ENCODE measurements at places on chromosomes 6 and 20.

DNA sequence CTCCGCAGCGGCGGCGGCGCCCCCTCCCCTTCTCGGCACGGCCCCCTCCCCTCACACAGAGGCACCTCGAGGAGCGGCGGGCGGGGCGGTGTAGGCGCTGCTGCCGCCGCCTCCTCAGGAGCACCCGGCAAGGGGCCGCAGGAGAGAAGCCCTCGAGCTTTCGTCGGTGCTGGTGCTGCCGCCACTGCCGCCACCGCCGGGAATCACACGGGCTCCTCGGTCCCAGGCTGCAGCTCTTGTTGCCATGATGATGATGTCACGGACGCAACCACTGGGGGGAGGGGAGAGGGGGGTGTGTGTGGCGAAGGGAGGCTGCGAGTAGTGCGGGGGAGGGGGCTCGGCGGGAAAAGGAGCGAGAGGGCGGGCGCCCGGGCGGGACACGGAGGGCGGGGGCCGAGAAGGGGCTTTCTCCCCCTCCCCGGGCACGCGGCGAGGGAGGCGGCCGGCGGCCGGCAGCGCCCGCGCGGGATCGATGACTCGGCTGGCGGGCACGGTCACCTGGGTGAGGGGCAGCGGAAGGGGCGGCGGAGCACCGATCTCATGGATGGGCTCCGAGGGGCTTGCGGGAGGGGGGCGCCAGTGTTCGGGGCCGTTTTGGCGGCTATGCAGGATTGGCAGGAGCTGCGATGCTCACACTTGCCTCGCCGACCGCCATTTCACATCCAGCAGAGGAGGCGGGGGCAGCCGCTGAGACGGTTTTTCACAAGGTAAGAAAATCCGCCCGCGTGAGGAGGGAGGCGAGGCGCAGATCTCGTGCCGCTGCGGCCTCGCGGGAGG lies at the start of gene REV3L:
Gene REV3L, minus strand, starts transcription at position 260 of the 777 bp plus-strand sequence. CDS start 330 bp downstream, outside the sequence.
- no peaks in the 10 kb centered on the region for H3K27me3 ChIP-seq
- no peaks in the 10 kb centered on the region for H3K36me3 ChIP-seq
- peak within 1 kb of the TSS; percentile 90 for H3K27ac ChIP-seq
- DNase-seq = peak; percentile 96
- peaks cover 22% of the 10 kb centered on the region for H3K4me1 ChIP-seq
- peak within 1 kb of the TSS; percentile 90 for H3K4me3 ChIP-seq

- no peak overlapping the region for H3K27ac ChIP-seq
- no peak overlapping the region for H3K4me3 ChIP-seq
- H3K4me1 ChIP-seq = no peaks in the 10 kb centered on the region
- no peaks in the 10 kb centered on the region for H3K27me3 ChIP-seq
- DNase-seq = peak; percentile 48
- H3K36me3 ChIP-seq = no peaks in the 10 kb centered on the region
Observed at GRCh38 chr6:18034798-18035202, 47.4 kb upstream of the KIF13A start.

- H3K27me3 ChIP-seq = no peaks in the 10 kb centered on the region
- H3K4me3 ChIP-seq = no peak overlapping the region
- no peak for DNase-seq
Observed at GRCh38 chr20:12394786-12395185, 477.1 kb downstream of the BTBD3 start.

DNA sequence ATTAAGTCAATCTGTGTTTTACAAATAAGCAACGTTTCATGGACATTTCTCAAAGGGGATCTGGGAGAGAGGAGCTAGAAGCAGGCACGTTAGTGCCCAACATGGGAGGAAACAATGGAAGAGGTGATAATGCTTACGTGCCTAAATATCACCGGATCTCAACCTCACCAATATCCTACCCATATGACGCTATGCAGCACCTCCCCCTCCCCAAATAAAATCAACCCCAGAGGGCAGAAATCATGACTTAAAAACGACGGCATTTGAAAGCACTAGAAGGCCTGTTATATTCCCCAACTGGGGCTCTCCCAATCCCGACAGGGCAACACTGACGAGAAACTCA lies 425 bp downstream of the HBS1L start:
- H3K4me3 ChIP-seq = peak overlapping the region; percentile 87
- H3K36me3 ChIP-seq = no peaks in the 10 kb centered on the region
- no peak for DNase-seq
- H3K27me3 ChIP-seq = no peaks in the 10 kb centered on the region
- H3K4me1 ChIP-seq = peaks cover 26% of the 10 kb centered on the region

GRCh38 chr6:63571361-63572043 lies 778 bp upstream of the LOC128125822 start:
- no peaks in the 10 kb centered on the region for H3K36me3 ChIP-seq
- H3K4me1 ChIP-seq = peaks cover 24% of the 10 kb centered on the region
- no peak for DNase-seq
- H3K27me3 ChIP-seq = no peaks in the 10 kb centered on the region
- H3K27ac ChIP-seq = no peak overlapping the region

- peak within 1 kb of the TSS; percentile 90 for H3K4me3 ChIP-seq
- H3K27me3 ChIP-seq = no peaks in the 10 kb centered on the region
- peak within 1 kb of the TSS; percentile 93 for H3K27ac ChIP-seq
- peaks cover 4% of the 10 kb centered on the region for H3K36me3 ChIP-seq
Observed at GRCh38 chr6:3068329-3069214, at the start of gene RIPK1. Gene RIPK1 (plus strand): TSS chr6:3068494. CDS start chr6:3076824, 8,330 bp downstream.

DNA sequence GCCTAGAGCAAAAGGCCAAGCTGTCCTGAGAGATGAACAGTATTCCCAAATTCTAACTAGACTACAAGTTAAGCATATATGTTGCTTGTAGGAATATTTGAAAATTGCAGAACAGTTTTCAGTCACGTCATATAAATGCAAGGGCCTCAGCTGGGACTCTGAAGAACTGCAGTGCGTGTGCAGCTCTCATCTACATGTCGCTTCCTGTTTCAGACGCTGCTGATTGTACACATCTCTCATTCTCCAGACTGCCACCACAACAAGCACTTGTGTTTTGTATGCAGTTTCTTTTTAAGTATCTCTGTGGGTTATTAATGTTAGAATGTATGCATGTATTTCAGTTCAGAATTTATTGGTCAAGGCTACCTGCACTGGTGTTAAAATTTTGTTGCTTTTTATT lies 119.7 kb downstream of the MAP3K4 start:
- H3K27ac ChIP-seq = no peak overlapping the region
- H3K4me1 ChIP-seq = no peaks in the 10 kb centered on the region
- no peaks in the 10 kb centered on the region for H3K27me3 ChIP-seq
- H3K4me3 ChIP-seq = no peak overlapping the region

GRCh38 chr6:35031611-35032529 lies 109.3 kb downstream of the TCP11 start:
- H3K27me3 ChIP-seq = no peaks in the 10 kb centered on the region
- H3K4me1 ChIP-seq = peaks cover 24% of the 10 kb centered on the region
- DNase-seq = no peak
- H3K27ac ChIP-seq = no peak overlapping the region
- H3K36me3 ChIP-seq = peaks cover 15% of the 10 kb centered on the region
- no peak overlapping the region for H3K4me3 ChIP-seq

DNA sequence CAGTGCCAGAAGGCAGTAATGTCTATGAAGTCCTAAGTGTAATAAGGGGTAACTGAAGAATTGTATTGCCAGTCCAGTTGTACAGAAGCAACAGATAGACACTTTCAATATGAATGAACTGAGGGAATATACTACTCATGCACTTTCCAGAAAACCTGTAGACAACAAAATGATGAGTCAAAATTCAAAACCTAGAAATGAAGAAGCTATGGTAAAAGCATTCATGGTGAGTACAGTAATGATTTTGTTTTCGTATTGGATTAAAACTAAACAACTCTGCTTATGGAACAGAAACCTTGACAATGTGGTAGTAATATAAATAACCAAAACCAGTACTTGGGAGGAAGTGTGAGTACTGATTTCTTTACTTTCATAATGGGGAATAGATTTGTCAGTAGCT lies 35.0 kb downstream of the ARMC2 start:
- DNase-seq = no peak
- H3K27ac ChIP-seq = no peak overlapping the region
- H3K4me3 ChIP-seq = no peak overlapping the region
- H3K36me3 ChIP-seq = no peaks in the 10 kb centered on the region
- H3K27me3 ChIP-seq = no peaks in the 10 kb centered on the region

- H3K36me3 ChIP-seq = no peaks in the 10 kb centered on the region
- H3K27me3 ChIP-seq = no peaks in the 10 kb centered on the region
- no peak for DNase-seq
Observed at GRCh38 chr6:5153186-5153585, 68.0 kb downstream of the PPP1R3G start.

DNA sequence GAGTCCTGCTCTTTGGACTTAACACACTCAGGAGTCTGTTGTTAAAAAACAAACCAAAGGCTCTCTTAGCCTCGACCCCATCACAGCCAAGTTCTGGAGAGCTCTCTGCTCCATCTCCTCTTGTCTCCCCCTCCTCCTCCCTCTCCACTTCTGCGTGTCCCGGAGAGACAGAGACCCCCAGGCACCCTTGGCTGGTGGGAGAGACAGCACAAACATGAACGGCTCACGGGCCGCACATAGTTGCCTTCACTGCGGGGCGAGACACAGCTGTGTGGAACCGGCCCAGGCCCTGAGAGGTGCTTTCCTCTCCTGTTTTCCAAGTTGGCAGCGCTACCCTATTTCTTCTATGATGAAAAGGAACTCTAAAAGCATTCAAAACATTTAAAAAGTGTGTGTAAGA lies 23.3 kb upstream of the MYT1 start:
- no peaks in the 10 kb centered on the region for H3K36me3 ChIP-seq
- H3K27ac ChIP-seq = no peak overlapping the region
- no peak overlapping the region for H3K4me3 ChIP-seq
- no peaks in the 10 kb centered on the region for H3K4me1 ChIP-seq

- no peak overlapping the region for H3K27ac ChIP-seq
- DNase-seq = no peak
- no peak overlapping the region for H3K4me3 ChIP-seq
- H3K27me3 ChIP-seq = no peaks in the 10 kb centered on the region
- peaks cover 6% of the 10 kb centered on the region for H3K4me1 ChIP-seq
- peaks cover 80% of the 10 kb centered on the region for H3K36me3 ChIP-seq
Observed at GRCh38 chr20:51507216-51508036, 35.1 kb downstream of the NFATC2 start.

DNA sequence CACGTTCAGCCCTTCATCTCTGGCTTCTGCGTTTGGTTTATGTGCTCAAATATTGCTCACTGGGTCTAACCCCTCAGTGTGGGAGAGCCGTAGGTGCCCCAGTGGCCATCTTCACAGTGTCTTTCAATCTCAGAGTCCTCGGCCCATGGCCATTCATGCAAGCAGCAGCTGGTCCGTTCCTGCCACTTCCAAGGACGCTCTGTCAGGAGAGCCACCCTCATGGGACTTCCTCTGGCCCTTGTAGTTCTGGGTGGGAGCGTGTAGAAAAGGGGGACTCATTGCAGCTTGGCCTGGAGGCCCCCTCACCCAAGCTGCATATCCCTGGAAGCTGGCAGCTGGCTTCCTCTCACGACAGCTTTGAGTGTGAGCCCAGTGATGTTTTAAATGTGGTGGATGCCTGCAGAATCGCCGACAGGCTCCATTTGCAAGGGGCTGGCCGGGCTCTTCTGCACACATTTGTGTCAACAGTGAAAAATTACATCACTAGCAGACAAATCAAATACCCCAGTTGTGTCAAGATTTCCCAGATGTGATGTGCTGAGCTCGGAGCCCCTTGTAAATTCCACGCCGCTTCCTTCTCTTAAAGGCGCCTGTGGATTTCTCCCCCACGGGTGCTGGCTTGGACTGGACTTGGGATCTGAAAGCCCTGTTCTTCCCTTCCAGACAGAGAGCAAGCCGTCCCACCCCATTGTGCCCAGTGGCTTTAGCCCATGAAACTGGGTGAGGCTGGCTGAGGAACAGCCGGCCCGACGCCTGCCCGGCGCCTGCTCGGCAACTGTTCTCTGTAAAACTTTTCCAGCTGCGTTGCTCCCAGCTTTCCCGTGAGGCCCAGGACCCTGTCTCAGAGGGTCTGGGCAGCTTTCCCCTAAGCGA lies 360.1 kb downstream of the TAF4 start:
- H3K27ac ChIP-seq = no peak overlapping the region
- DNase-seq = no peak
- no peak overlapping the region for H3K4me3 ChIP-seq

- no peak for DNase-seq
- H3K36me3 ChIP-seq = no peaks in the 10 kb centered on the region
- no peak overlapping the region for H3K27ac ChIP-seq
- no peaks in the 10 kb centered on the region for H3K27me3 ChIP-seq
Observed at GRCh38 chr20:8490076-8490830, 358.2 kb downstream of the PLCB1 start.

DNA sequence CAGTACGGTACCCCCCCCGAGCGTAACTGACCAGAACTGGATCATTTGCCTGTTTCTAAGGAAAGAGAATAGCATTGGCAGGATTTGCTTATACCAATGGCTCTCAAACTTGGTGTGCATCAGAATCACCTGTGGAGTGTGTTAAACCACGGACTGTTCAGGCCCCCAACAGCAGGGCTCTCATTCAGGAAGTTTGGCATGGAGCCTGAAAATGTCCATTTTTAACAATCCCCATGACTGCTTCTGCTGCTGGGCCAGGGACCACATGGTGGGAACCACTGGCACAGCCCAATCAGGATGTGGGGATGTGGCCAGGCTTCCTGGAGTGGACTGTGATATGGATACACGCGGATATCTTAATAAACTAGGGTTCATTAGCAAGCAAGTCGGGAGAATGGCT lies 53.9 kb downstream of the GTF2H5 start:
- no peaks in the 10 kb centered on the region for H3K27me3 ChIP-seq

- H3K36me3 ChIP-seq = no peaks in the 10 kb centered on the region
- H3K4me3 ChIP-seq = no peak overlapping the region
- H3K27ac ChIP-seq = no peak overlapping the region
- DNase-seq = no peak
- no peaks in the 10 kb centered on the region for H3K27me3 ChIP-seq
Observed at GRCh38 chr6:142851601-142852000, 93.4 kb downstream of the HIVEP2 start.

- H3K4me3 ChIP-seq = no peak overlapping the region
- H3K27me3 ChIP-seq = no peaks in the 10 kb centered on the region
- H3K36me3 ChIP-seq = no peaks in the 10 kb centered on the region
- no peak overlapping the region for H3K27ac ChIP-seq
Observed at GRCh38 chr6:42505385-42505718, 53.6 kb upstream of the TRERF1 start.

- no peaks in the 10 kb centered on the region for H3K4me1 ChIP-seq
- peaks cover 36% of the 10 kb centered on the region for H3K36me3 ChIP-seq
Observed at GRCh38 chr20:45032276-45032675, 66.0 kb downstream of the STK4 start.

GRCh38 chr6:25458485-25458884 lies 179.3 kb downstream of the CARMIL1 start:
- peak; percentile 11 for DNase-seq
- peaks cover 3% of the 10 kb centered on the region for H3K4me1 ChIP-seq
- H3K27me3 ChIP-seq = no peaks in the 10 kb centered on the region
- no peak overlapping the region for H3K27ac ChIP-seq
